PC-9 (cell line): ENCODE measurements at places on chromosomes 6 and 20. TPM values are rescaled to one million over a fixed set of nuclear protein-coding genes. Genes with fewer than 3 reads are reported as not detected.

SLX4IP gene
- total RNA-seq, result 8.2 and 13.4 TPM in 2 replicates

ASF1A gene
- total RNA-seq, result 25.7 and 39.5 TPM in 2 replicates

RNF144B gene
- 26.2 and 34.5 TPM in 2 replicates for total RNA-seq

DNA sequence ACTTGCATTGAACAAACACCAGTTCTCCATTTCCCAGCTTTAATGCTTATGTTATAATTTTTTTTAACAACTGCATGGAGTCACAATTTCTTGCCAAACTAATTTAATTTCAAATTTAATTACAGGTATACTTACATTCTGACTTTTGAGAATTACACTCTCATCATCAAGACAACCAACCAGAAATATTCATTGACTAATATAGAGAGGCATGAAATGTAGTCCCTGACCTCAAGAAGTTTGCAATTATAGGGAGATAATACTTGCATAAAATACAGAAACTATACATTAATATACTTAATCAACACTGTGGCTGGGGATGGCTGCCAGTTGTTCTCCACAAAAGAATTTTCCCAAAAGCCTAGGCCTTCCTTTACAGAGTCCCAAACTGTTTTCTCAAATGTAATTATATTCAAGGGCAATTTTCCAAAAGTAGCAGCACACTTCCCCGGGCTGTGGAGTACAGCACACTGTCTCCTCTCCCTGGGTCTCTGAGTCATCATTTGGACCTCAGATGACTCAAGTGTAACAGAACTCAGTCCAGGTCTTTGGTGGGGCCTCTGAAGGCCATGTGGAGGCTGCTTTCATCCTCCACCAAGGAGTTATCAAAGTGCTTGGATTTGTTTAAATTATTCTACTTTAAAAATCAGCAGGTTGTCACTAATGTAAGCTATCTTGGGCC lies 114.1 kb downstream of the KIF16B start:
- H3K36me3 ChIP-seq, result no peaks in the 10 kb centered on the region
- no peak overlapping the region for H3K4me3 ChIP-seq
- no peak overlapping the region for H3K27ac ChIP-seq
- no peaks in the 10 kb centered on the region for H3K4me1 ChIP-seq

GRCh38 chr6:119726086-119726485 lies 376.5 kb upstream of the MAN1A1 start:
- H3K27me3 ChIP-seq, result no peaks in the 10 kb centered on the region
- H3K36me3 ChIP-seq, result 0 out of 2 replicates have a peak, but pooled peaks cover 13% of the 10 kb centered on the region
- peaks cover 41% of the 10 kb centered on the region for H3K4me1 ChIP-seq
- DNase-seq, result no peak

PRR18 gene
- total RNA-seq, result not detected in 2 replicates

- H3K36me3 ChIP-seq, result no peaks in the 10 kb centered on the region
- H3K27ac ChIP-seq, result no peak overlapping the region
- no peak overlapping the region for H3K4me3 ChIP-seq
- no peaks in the 10 kb centered on the region for H3K27me3 ChIP-seq
- no peaks in the 10 kb centered on the region for H3K4me1 ChIP-seq
- DNase-seq, result no peak
These were observed 96.2 kb upstream of the MPC1 start for GRCh38 chr6:166478782-166479592.
